CD4-positive, alpha-beta T cell treated with Interleukin-17A for 1 hour (primary cell): ENCODE measurements at places on chromosomes 1 and 21.
A peak's percentile ranks its signal among the peaks of the same experiment; 100 is the strongest.

DNA sequence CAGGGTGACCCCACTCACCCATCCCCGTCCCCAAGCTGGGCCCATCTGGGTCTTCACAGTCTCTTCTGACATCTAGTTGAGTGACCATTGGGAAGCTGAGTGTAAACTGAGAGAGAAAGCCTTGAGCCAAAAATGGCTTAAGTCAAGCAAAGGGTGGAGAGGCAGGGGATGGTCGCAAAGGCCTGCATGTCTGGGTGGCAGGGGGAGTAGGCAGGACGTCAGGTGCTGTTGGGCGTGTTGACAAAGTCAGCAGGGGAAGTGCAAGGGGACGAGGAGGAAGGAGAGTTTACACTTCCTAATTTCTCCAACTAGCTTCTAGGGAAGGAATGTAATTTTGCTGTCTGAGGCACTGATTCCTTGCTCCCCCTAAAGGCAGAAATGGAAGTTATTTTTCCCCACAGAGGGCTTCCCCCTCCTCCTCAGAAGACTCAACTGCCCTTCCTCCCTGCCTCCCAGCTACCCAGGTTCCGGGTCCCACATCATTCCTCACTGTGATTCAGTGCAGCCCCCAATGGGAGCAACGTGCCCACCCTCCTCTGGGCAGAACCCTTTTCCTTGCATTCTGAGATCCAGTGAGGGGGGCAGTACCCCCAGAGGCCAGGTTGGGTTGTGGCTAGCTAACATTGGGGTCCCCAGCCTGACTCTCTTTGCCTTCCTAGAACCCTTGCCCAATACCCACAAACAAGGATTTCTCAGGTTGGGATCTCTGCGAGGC, 1.2 kb upstream of the ADORA1 start:
- DNase-seq = no peak

GRCh38 chr1:25807480-25808390, 7.7 kb downstream of the SELENON start:
- DNase-seq = no peak

GRCh38 chr1:184143449-184143848, 91.9 kb downstream of the TSEN15 start:
- no peak for DNase-seq

GRCh38 chr21:26798856-26799751, 46.1 kb downstream of the ADAMTS1 start:
- DNase-seq = no peak

DNA sequence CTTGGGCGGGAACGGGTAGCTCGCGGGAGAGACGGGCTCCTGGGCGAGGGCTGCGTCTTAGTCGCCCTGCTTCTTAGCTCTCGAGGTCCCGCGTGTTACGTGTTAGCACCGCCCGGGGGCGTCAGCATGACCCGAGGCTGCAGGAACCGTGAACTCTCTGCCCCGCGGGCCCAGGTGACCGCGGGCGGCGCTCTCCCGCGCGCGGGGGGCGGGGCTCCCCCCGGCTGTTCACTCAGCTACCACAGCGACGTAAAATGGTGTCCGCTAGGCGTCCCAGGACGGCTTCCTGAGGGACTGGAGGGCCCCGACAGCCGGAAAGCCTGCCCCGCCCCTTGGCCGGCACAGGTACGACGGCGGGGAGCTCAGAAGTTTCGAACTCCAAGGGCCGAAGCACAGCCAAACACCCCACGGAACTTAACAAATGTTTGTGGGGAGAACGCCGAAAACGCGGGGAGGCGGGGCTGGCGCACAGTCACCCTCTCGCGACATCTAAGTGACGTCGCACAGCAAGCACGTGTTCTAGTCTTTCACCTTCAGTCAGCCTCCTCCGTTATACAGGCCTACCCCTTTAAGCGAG, 780 bp upstream of the RBM15 start:
- peak; percentile 95 for DNase-seq

DNA sequence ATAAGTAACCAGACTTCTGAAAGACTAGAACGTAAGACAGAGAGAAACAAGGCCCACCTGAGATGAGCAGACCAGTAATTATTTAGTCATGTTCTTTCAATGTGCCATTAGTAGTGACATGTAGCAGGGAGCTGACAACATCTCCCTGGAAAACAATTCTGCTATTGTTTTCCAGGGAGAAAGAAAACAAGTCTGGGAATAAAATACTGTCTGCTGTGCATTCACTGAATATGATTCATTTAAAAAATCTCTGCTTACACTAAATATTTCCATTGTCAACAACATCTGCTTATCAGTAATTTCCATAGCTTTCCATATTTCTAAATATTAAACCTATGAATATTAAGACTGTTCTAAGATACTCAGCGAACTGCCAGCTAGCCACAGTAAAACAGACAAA, 80.0 kb downstream of the VCAM1 start:
- no peak for DNase-seq

GRCh38 chr1:43704838-43705237, 2.5 kb upstream of the ST3GAL3 start:
- no peak for DNase-seq

DNA sequence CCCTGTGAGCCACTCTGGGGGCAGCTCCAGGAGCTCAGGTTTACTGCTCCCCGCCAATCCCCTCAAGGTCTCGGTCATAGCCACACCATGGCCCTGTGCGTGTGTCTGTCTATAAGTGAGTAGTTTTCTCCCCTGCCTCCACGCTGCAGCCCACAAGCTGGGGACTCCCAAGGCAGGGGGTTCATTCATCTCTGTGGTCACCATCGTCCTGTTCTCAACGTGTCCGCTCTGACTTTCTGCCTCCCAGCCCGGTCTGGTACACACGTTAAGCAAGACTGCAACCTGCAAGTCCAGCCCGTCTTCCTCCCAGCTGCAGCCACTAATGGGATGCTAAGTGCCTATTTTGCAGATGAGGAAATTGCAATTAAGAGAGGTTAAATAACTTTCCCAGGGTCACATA, 49.8 kb downstream of the IGSF21 start:
- DNase-seq = no peak

- DNase-seq = no peak
Observed at GRCh38 chr1:156676820-156677615, at the start of gene NES. TSS of gene NES (minus strand) at chr1:156677407. CDS start at chr1:156677264, 143 bp downstream.

- no peak for DNase-seq
Observed at GRCh38 chr21:32468681-32469111, 56.2 kb downstream of the EVA1C start.

DNA sequence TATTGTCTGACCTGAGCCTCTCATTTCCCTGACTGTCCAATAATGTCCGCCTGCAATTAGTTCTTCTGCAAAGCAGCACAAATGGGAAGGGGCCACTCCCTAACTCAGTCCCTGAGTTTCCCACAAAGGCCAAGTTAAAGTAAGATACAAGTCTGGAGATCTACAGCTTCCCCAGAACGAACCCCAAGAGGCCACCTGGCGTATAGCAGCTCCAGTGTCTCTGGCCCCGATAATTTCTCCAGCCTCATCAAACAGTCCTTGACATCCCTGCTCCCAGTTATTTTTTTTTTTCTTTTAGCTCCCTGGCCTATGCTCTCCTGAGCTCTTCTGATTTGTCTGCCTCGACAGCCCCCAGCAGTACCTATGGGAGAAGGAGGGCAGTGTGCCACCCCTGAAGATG, 8.1 kb upstream of the ACKR1 start:
- DNase-seq = no peak
